ENCODE measurements at places on chromosomes 4 and X. TPM values are rescaled to one million over a fixed set of nuclear protein-coding genes. Genes with fewer than 3 reads are reported as not detected.

Gene RNF128
- 2.5 TPM for total RNA-seq

Gene NPY1R
- 2.6 TPM for total RNA-seq

DNA sequence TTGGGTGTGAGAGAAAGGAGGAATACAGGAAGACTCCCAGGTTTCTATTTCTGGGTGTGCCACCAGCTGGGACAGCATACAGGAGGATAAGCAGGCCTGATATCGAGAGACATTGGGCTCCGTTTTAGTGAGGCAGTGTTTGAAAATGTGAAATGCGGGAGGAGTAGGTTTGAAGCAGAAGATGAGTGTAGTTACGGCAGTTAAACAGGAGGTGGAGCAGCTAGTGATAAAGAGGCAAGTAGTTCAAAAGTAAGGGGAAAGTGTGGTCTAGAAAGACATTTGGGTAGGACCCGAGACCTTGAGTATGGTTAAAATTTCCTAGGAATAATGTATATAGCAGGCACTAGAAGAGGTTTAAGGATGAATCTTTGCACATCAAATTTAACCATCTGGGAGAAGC, 42.4 kb downstream of the DCUN1D4 start:
- H3K27ac ChIP-seq, result no peak overlapping the region
- peaks cover 13% of the 10 kb centered on the region for H3K36me3 ChIP-seq
- peak; percentile 33 for DNase-seq
- H3K27me3 ChIP-seq, result no peaks in the 10 kb centered on the region
- peaks cover 17% of the 10 kb centered on the region for H3K4me1 ChIP-seq

DNA sequence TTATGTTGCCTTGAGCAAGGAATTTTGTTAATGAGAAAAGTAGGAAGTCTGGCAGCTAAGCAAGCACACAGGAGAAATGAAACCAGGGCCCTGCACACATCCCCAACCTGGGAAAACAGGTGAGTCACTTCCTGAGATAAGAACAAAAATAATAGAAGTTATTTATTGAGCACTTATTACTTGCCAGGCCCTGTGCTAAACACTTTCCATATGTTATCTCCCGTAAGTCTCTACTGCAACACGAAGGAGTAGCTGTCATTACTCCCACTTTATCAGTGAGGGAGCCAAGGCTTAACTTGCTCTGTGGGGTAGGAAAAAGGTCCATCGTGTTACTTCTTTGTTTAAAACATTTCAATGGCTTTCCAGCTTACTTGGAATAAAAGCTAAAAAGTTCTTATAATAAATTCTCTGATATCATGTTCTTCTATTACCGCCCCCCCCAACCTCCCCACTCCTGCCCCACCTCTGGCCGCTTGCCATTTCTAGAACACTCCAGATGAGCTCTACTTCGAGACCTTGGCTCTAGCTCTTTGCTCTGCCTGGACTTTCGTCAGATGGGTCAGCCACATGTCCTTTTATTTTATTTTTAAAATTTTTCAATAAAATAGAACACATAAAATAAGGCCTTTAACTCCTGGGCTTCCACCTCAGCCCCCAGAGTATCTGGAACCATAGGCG, 36.3 kb upstream of the PLAC8 start:
- no peaks in the 10 kb centered on the region for H3K36me3 ChIP-seq
- H3K27me3 ChIP-seq, result peaks cover 1% of the 10 kb centered on the region
- no peak for DNase-seq
- H3K4me1 ChIP-seq, result peaks cover 3% of the 10 kb centered on the region
- no peak overlapping the region for H3K27ac ChIP-seq
- H3K4me3 ChIP-seq, result no peak overlapping the region

GRCh38 chrX:74923942-74924448, 1.3 kb downstream of the NEXMIF start:
- no peaks in the 10 kb centered on the region for H3K4me1 ChIP-seq
- peaks cover 4% of the 10 kb centered on the region for H3K36me3 ChIP-seq
- DNase-seq, result peak; percentile 4
- peaks cover 6% of the 10 kb centered on the region for H3K27me3 ChIP-seq
- no peak overlapping the region for H3K4me3 ChIP-seq

All from endothelial cell (in vitro differentiated cells).